T-cell (primary cell): ENCODE measurements at places on chromosomes 5 and 9. TPM values are rescaled to one million over a fixed set of nuclear protein-coding genes. Genes with fewer than 3 reads are reported as not detected.

DNA sequence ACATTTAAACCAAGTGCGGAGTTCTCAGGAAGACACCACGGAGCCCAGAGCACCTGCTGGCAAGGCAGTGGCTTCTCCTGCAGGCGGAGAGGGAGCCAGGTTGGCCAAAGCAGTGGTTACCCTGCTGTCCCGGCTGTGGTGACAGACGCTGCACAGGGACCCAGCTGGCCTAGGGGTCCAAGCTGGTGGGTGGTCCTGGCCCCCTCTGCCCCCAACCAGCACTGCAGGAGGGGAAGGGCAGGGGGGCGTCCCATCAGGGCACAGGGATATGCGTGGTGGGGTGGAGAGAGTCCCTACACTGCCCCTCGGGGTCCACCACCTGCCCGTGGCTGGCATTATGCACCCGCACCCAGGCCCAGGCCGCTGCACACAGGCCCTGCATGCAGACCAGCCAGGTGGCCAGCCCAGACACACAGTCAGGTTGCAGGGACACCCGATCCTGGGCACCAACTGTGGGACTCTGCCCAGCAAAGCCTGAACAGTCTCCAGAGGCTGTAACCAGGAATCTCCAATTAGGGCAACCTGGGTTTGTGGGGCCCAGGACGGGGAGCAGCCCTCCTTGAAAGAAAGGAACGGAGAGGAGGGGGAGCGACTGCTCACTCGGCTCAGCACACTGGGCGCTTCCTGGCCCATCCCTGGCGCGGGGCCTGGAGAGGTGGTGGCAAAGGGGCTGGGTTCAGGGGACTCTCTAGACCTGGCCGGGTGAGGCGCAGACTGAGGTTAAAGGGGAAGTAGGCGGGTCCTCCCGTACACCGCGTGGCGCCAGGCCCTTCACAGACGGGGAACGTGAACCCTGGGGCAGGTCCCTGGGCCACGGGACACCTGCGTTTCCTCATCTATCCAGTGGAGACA, 46.3 kb downstream of the NACC2 start:
- no peak for DNase-seq

- no peak for DNase-seq
Observed at GRCh38 chr5:109411627-109412026, 1.9 kb upstream of the PJA2 start.

GRCh38 chr5:174828804-174829510, 104.6 kb downstream of the MSX2 start:
- DNase-seq: no peak

GRCh38 chr9:89012294-89013042, 21.2 kb downstream of the S1PR3 start:
- no peak for DNase-seq

- DNase-seq: no peak
Observed at GRCh38 chr5:112388074-112388473, 31.0 kb downstream of the EPB41L4A start.

- DNase-seq: no peak
Observed at GRCh38 chr5:15290953-15291352, 209.0 kb upstream of the FBXL7 start.

DNA sequence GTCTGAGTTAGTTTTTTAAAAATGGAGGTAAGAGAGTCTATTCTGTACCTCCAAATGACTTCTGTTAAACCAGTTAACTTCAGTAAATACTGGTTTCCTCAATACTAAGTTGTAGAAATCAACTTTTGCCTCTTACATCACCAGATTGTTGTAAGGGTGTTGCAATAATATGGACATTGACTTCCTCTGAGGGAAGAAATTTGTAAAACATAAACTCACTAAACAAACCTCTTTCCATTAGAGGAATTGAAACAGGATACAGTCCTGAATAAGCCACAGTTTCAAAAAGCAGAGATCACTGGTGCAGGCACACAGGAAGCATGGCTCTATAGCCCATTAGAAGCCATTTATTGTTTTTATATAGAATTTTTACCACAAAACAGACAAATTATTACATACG, 32.7 kb upstream of the SLCO6A1 start:
- no peak for DNase-seq

DNA sequence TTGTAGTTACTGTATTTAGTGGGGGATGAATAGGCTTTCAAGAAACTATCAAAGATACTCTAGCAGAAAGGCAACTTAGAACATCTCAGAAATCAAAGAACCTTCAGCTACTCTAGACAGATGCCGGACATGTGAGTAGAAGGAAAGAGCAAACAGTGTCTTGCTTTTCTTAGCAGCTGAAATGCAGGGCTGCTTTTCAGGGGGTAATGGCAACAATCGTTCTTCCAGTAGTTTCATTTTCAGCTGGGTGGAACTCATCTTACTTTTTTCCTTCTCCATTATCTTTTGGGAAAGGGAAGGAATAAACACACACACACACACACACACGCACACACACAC, 281.6 kb downstream of the CRB2 start:
- no peak for DNase-seq

- DNase-seq: no peak
Observed at GRCh38 chr5:133343196-133343595, 269.1 kb downstream of the FSTL4 start.

- DNase-seq: no peak
Observed at GRCh38 chr5:10607023-10607665, 43.3 kb downstream of the ANKRD33B start.

DNA sequence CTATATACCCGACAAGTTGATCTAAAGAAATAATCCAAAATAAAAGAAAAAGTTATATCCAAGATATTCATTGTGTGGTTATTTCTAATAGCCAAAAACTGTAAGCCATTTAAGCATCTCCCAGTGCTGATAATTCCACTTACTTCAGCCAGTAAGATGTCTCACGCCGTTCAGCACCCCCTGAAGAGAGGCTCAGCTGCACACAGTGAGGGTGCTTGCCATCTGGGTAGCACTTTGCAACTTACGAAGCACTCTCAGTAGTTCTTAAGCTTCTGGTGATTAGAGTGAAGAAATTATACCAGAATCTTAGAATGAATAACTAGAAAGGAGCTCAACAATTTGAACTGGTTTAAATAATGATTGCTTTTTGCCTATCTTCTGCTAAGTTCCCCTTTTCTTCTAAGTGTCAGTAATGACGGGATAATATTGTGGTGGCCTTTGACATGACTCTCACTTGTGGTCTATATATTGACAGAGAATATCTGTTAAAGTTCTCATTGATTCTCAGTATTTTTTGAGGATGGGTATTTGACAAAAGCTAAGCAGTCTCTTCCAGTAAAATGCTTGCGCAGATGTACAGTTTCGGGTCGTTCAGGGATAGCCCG, 26.2 kb upstream of the LTC4S start:
- no peak for DNase-seq

DNA sequence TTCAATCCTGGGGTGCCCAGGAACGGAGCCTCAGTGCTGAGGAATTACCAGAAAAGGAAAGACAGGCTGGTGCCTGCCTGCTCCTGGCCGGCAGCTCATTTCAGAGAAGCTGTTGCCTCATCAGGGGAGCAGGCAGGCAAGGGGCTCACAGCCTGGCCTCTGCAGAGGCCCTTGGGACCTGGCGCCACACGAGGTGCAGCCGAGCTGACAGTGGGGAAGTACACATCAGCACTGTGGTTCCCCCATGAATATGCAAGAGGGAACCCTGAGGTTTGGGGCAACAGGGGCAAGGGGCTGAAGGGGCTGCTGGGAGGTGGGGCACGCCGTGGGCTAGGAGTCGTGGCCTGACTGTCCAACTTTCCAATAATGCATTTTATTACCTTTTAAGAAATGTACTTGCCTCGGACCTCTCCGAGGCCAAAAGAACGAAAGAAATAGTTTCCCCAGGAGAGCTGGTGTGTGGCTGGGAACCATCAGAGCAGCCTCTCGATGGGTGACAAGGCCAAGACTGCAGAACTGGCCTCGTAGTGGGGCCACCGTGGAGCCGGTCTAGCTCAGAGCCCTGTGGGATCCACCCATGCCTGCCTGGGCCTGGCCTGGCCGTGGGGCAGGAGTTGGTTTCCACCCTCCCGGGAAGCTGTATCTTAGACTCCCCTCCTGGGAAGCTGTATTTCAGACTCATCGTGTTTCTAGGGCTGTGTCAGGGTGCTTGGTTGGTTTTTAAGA, 198.6 kb downstream of the PAX5 start:
- no peak for DNase-seq

GRCh38 chr5:168659286-168659847, 80.2 kb upstream of the PANK3 start:
- DNase-seq: no peak

DNA sequence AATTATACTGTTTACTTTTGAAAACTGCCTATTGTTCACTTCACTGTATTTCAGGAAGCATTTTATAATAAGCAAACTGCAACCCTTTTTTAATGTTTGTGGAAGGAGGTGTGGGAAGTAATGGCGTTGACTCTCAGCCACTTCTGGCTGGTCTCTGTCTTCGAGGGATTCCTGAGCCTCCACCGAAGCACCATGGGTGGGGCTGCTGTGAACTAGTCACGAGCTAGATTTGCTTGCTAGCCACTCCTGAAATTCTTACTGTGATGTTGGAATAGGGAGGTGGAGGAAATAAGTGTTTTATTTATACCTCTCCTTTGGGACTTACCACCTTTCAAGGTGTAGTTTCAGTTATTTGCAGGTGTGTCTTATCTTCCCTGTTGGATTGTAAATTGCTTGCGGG, 26.8 kb downstream of the PIP5K1B start:
- no peak for DNase-seq

- no peak for DNase-seq
Observed at GRCh38 chr9:136623842-136624183, 38.9 kb upstream of the EGFL7 start.

DNA sequence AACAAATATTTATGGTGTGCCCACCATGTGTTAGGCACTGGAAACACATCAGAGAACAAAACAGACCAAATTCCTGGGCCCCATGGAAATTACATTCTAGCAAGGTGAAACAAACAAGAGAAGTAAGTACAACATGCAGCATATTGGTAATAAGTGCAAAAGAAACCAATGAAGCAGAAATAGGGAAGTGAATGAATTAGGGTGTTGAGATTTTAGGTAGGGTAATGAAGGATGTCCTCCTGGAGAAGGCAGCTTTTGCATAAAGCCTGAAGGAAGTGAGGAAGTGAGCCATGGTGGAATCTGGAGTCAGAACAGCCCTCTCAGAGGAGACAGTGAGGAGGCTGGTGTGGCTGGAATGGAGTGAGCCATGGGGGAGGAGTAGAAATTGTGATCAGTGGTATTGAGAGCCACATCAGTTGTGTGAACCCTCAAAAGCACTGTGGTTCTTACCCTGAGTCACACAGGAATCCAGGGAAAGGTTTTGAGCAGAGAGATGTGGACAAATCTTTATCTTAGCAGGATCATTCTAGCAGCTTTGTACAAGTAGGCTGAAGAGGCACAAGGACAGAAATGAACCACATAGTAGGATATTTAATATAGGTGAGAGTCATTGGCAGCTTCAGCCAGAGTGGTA, 52.7 kb upstream of the ARL15 start:
- no peak for DNase-seq

DNA sequence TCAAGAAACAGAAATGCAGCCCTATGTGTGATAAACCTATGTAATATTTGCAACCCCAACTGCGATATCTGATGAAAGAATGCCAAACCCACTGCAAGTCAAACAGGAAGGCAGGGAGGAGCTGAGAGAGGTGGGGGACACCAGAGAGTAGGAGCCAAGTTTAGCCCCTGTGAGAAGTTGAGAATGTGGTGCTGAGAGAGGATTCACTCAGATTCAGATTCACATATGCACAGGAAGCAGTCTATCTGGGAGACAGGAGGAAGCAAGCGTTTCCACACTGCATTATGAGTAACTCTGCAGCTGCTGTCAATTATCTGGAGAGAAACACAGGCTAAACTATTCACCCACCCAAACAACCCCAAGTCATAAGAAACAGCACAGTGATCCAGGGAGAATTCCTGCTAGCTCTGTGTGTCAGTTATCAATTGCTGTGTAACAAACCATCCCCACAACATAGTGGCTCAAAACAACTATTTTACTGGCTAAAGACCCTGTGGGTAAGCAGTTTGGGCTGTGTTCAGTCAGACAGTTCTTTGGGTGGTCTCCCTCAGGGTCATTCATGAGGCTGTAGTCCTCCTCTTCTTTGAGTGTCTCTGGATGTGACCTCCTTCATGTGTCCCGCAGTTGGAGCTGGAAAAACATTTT, 161.9 kb upstream of the RAI14 start:
- DNase-seq: no peak

DNA sequence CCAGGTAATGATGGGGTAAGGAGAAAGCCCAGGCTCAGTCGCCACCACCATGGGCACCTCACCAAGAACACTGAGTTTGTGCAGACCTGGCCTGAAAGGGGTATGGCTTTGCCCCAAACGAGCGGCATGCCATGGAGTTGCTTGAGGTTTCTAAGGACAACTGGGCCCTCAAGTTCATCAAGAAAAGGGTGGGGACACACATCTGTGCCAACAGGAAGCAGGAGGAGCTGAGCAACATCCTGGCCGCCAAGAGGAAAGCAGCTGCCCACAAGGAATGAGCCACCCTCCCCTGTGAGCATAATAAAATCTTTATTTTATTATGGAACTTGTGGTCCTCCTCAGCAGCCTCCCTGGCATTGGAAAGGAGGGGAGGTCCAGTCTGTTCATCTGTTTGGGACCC, 23.8 kb downstream of the CD14 start:
- DNase-seq: no peak

DNA sequence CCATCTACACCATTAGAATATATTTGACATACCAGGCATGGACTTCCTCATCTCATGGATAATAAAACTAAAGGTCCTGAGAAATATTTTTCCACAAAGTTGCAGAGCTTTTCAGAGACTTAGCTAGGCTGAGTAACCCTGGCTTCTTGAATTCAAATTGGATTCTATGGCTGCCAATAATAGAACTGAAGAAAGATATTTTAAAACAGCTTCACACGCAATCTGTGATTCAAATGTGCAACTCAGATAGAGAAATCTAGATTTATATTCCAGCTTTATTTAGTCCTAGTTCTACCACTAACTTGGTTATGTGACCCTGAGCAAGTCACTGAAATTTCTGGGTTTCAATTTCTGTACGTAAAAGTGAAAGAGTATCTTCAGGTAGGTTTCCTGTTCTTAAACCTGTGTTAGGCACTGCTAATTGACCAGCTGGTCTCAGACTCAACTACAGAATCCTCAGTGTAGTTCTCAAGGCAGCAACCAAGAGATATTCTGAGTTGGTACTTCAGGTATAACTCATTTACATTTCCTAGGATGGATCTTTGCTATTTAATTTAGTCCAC, 235.3 kb downstream of the GABRB2 start:
- DNase-seq: no peak

DNA sequence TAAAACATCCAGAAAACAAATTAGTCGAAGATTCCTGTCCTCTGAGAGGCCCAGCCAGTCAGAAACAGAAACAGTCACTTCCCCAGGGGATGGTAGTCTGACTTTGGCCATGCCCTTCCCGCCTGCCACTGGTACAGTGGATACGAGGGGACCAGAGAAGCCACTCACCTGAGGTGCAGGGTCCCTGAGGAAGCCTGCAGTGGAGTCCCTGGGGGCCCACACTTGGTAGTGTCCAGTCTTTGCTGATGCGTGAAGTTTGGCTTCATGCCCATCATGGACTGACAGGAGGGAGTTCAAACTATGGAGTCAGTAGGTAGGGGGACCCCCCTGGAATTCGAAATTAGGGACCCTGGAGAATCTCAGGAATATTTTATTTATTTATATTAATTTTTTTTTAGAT, 147.5 kb downstream of the DAB2IP start:
- no peak for DNase-seq

Gene MCIDAS
- total RNA-seq: not detected

Gene MXD3
- 12.4 TPM for total RNA-seq

Gene IL3
- total RNA-seq: not detected

Gene FOXD4
- 0.35 TPM for total RNA-seq

Gene EPB41L4B
- 0.16 TPM for total RNA-seq

Gene WWC1
- total RNA-seq: 0.93 TPM

Gene C5orf58
- total RNA-seq: not detected

Gene SPATA31A3
- total RNA-seq: not detected

Gene KIAA0825
- 1.4 TPM for total RNA-seq

Gene PTGER4
- 421 TPM for total RNA-seq

Gene TLN1
- 294 TPM for total RNA-seq

Gene HTR4
- total RNA-seq: not detected

Gene CCDC192
- not detected for total RNA-seq
